CD4-positive, alpha-beta memory T cell (primary cell): ENCODE measurements at places on chromosomes 11 and 22.

DNA sequence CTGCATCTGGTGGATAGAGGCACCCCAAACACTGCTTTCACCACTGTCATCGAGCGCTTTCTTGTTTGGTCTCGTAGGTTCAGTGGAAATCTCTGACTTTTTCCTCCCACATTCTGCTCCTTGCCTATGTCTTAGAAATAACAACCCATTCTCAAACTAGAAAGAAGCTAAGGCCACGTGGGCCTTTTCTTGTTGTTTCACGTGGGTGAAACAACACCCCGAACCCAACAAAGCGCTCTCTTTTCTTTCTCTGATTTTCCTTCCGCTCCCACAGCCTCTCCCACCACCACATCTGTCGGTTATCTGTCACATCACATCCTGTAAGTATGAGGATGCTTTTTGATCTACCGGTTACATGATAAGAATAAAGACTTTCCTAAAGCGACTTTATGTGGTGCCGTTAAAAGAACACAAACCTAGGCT is 77.1 kb downstream of the LINC01488 start:
- peak; percentile 73 for DNase-seq

DNA sequence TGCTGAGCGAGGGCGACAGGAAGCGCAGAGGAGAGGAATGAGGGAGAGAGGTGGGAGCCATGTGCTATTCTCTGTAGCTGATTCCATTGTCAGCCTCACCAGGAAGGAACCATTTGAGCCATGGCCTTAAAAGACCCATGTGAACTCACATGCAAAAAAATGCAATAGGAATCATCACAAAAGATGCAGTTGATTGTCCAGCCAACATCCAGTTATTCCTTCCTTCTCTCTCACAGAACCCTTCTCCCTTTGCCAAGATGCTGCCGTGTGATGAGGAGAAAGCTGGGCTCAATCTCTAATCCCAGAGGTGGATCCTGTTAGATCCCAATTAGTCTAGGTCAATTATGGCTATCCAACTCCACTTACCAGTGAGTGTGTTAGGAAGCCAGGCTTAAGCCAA is 58.2 kb upstream of the RRAS2 start:
- DNase-seq, result no peak

DNA sequence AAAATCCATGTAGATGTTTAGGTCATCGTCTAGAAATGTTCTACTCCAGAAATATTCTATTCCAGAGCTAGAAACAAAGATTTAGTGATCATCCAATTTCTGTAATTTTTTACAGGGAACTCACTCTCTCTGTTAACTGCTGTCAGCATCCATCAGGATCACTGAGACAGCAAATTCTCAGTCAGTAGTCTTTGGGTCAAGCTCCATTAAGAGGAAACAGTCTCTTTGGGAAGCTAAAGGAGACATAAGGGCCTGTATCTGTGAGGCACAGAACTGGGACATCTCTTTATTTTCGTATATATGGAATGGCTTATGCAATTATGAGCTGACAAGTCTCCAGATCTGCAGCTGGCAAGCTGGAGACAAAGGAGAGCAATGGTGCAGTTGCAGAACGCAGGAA is 48.3 kb downstream of the PIK3C2A start:
- no peak for DNase-seq

DNA sequence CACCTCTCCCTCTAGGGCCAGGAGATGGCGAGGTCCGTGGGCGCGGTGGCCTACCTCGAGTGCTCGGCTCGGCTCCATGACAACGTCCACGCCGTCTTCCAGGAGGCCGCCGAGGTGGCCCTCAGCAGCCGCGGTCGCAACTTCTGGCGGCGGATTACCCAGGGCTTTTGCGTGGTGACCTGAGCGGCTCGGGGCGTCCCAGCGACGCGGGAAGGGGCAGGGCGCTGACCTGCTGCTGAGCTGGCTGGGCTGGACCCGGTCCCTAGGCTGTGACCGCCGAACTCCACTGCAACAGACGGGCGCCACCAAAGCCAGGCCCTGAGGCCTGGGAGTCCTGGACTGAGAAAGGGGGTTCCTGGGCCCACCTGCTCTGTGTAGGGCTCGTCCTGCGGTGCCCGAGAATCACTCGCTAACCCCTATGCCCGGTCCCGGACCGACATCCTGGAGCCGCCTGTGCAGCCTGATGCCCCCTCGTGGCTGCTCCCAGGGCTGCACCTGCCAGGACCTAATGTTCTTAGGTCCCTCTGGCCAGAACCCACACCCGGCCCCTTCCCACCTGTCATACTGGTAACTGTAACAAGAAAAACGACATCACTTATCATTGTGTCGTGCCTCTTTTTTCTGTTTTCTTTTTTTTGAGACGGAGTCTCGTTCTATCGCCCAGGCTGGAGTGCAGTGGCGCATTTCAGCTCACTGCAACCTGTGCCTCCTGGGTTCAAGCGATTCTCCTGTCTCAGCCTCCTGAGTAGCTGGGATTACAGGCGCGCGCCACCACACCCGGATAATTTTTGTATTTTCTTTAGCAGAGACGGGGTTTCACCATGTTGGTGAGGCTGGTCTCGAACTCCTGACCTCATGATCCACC is 15.0 kb downstream of the RHOD start:
- peak; percentile 63 for DNase-seq

DNA sequence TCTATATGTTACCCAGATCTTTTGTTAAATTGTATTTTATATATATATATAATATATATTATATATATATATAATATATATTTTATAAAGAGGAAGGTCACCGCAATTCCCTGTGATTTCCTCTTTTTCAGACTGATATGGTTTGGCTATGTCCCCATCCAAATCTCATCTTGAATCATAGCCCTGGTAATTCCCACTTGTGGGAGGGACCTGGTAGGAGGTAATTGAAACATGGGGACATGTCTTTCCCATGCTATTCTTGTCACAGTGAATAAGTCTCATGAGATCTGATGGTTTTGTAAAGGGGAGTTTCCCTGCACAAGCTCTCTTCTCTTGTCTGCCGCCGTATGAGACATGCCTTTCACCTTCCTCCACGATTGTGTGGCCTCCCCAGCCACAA is 157.6 kb downstream of the RAB38 start:
- no peak for DNase-seq

DNA sequence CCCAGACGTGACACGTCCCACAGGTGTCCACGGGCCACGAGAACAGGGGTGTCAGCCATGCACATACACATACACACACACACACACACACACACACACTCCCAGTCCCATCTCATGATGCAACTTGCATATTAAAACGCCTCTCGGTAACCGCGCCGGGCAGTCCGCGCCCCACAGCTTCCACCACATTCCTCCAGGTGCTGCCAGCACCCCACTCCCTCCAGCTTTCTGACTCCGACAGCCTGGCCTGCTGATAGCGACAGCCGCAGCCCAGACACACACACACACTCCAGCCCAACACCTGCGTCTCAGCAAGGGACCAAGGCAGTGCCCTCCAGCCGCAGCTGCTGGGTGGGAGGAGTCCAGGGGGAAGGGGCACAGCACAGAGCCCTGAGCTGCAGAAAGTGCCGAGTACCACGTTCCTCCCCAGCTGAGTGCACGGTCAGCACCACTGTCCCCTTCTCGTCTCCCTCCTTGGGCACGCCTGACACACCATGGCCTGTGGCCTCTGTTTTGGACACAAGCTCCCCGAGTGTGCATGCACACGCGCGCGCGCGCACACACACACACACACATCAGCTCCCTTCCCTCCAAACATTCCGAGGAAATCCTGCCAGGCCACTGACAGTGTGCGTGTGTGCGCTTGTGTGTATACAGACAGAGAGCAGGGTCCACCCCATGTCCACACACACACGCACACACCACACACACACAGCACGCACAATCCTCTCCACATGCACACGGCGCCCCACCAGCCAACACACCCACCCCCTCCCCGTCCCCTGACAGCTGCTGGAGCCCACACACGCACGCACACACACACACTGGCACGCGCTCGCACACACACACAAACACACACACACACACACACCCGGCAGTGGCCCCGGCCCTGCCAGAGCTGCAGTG is 1.2 kb downstream of the ELFN2 start:
- no peak for DNase-seq

GRCh38 chr11:2902784-2903671 is 17.5 kb upstream of the CDKN1C start:
- DNase-seq, result no peak

DNA sequence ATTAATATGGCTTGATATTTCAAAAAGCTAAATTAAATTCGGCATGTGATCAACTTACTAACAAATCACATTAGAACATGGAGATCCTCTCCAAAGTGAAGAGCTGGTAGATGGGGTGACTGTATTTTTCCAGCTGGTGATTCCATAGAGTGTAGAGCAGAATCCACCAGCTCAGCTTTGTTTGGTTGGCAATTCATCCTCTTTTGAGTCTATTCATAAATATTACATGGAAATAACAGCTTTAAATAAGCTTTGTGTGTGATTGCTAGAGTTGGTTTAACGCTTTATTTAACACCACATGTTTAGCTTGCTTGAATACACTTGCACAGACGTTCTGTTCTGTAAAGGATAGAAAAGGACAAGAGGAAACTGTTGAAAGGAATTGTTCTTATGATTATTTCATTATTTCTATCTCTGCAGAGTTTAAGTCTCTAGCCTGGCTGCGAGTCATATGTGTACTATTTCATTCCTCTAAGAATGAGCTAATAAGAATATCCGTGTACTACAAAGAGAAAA is 738.3 kb upstream of the KIRREL3 start:
- no peak for DNase-seq

GRCh38 chr22:39979458-39979857 is 15.3 kb upstream of the FAM83F start:
- DNase-seq, result no peak

DNA sequence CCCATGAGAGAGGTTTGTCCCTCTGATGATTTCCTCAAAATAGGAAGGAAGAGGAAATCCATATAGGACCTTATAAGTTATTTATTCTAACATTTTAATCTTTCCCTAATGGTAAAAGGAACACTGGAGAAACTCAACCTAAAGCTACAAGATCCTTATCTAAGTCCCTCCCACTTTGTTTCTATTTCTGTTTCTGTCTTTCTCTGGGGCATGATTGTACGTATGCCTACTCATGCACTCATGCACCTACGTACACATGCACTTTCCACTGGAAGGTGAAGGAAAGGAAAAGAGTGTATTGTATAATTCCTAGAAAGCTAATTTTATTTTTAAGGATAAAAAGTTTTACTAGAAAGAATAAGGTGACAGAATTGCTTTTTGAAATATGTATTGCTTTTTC is 125.0 kb downstream of the RAB38 start:
- DNase-seq, result no peak

DNA sequence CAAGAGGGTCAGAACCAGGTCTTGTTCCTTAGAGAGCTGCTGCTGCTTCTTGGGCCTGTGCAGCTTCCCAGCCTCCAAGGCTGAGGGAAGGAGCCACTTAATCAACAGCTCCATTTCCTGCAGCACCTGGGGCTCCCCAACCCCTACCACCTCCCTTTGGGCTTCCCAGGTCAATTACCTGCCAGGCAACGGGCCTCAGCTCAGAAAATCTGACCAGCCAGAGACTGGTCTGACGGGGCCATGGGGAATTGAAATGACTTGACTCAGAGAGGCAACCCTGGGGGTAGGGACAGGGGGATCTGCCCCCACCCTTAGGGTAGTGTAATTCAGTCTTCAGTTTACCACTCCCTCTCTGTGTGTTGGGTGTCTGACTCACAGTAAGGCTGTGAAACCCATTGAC is 4.7 kb upstream of the MAJIN start:
- DNase-seq, result no peak

- DNase-seq, result no peak
These were observed 8.1 kb downstream of the IGSF9B start for GRCh38 chr11:133948711-133949110.

DNA sequence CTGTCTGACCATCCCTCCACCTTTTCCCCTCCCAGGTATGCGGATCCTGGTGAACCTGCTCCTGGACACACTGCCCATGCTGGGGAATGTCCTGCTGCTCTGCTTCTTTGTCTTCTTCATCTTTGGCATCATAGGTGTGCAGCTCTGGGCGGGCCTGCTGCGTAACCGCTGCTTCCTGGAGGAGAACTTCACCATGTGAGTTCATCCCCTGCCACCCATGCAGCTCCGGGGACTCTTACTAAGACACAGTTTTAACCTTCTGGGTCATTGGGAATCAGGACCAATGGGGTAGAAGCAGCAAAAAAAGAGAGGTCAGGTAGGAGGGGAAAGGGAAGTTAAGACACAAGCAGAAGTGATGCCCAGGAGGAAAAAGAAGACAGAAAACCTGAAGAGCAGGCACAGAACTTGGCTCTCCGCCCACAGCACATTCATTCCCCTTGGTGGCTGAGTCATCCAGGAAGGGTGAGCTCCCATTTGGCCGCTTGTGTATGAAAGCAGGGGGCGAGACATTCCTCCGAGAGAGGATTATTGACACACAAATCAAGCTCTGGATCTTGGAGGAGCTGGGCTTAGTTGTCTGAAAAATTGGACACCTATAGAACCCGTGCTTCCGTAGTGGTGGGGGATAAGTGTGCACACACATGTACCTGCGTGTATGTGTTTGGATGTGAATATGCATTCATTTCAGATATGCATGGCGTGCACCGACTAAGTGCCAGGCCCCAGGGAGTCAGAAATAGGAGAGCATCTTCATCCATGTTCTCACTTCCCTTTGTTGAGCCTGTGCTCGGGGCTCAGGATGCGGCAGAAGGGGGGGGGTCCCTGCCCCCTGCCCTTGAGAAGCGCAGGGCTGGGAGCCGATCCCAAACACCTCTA is 64.2 kb downstream of the CACNA1I start:
- DNase-seq, result no peak

- no peak for DNase-seq
These were observed 24.6 kb downstream of the MOV10L1 start for GRCh38 chr22:50114221-50115021.

- DNase-seq, result no peak
These were observed 19.8 kb upstream of the PSMA1 start for GRCh38 chr11:14539982-14540421.

GRCh38 chr11:37908219-37908548 is 1310.1 kb upstream of the RAG2 start:
- DNase-seq, result no peak

- no peak for DNase-seq
These were observed 5.2 kb downstream of the TRPT1 start for GRCh38 chr11:64220798-64221197.

- DNase-seq, result no peak
These were observed 157.4 kb downstream of the TEAD1 start for GRCh38 chr11:12831471-12832202.

DNA sequence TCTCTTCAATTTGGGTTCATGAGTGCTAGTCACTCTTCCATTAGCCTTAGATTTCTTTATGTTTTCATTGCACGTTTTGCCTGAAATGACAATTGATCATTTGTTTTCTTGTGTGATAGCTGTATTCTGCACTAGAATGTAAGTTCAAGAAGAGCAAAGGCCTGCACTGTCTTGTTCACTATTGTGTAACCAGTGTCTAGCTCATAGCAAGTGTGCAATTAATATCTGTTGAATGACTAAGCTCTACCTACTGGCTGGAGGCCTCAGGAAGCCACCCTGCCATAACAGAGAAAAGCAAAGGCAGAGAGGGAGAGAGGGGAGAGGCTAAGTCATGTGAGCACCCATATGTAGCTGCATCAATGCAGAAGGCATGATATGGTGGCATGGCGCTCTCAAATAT is 292.8 kb upstream of the SYN3 start:
- DNase-seq, result no peak

- DNase-seq, result peak; percentile 59
These were observed 27.8 kb upstream of the PPARA start for GRCh38 chr22:46122511-46122971.

GRCh38 chr22:45781966-45782365 is 110.3 kb downstream of the ATXN10 start:
- DNase-seq, result no peak
